ENCODE measurements at places on chromosomes 6 and 20.

GRCh38 chr20:31602779-31603441 lies 2.2 kb upstream of the ID1 start:
- peak; percentile 74 for DNase-seq

GRCh38 chr6:156791320-156791850 lies 14.2 kb downstream of the ARID1B start:
- peak; percentile 27 for DNase-seq

DNA sequence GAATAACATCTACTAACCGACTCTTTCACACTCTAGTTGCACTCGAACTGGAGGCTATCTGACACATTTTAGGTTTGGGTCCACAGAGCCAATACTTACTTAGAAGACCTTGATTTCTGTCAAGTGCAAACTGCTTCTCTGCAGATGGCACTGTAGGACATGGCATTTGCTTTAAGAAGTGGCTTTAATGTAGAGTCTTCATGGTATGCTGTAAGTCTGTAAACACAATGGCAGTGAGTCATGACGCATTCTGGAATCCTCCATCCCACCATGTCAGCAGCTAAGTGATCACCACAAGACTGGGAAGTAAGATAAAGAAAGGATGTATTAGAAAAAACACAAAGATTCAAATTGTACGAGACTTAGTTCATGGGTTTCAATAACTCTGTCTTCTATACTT lies 377.0 kb upstream of the NOX3 start:
- no peak for DNase-seq

GRCh38 chr6:169959136-169960002 lies 207.9 kb downstream of the ERMARD start:
- DNase-seq: no peak

GRCh38 chr20:31849306-31849930 lies 4.0 kb upstream of the FOXS1 start:
- DNase-seq: no peak

DNA sequence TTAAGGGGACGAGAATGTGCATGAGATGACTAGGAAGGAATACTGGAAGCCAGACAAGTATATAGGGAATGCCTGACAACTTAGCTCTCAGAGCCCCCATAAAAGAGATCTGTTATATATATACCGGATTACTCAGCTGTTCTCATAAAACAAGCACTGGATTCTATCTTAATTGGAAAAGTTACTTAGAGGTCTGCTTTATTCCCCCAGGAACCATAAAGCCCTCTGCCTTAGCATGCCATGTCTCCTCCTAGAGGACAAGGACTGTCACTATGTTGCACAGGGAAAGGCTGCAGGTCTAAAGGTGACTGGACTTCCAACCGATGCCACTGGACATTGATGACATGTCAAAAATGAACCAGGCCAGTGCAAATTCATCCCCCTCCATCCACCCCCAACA lies 6.4 kb downstream of the EXOC2 start:
- DNase-seq: no peak

DNA sequence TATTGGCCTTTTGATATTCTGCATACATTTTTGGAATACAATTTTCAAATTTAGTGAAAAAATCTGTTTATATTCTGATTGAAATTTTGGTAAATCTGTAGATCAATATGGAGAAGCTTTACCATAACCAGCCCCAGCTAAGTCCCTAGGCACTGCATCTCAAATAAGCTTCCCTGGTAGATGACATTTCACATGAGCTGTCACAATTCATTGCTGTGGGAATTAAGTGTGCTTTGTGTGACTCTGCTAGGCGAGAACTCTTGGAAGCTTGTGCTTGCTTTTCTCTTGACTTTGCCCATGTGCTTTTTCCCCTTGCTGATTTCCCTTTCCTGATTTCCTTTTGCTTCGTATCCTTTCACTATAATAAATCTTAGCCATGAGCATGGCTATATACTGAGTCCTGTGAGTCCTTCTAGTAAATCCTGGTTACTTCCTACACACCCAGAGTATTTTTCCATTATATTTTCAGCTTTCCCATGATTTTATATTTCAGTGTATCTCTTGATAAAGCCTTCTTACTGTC lies 166.5 kb upstream of the MMS22L start:
- no peak for DNase-seq

- DNase-seq: no peak
Observed at GRCh38 chr6:117795234-117795633, 111.8 kb upstream of the SLC35F1 start.

- no peak for DNase-seq
Observed at GRCh38 chr20:19981031-19981451, 36.1 kb upstream of the NAA20 start.

- no peak for DNase-seq
Observed at GRCh38 chr6:27669624-27670301, 196.9 kb upstream of the ZNF184 start.

DNA sequence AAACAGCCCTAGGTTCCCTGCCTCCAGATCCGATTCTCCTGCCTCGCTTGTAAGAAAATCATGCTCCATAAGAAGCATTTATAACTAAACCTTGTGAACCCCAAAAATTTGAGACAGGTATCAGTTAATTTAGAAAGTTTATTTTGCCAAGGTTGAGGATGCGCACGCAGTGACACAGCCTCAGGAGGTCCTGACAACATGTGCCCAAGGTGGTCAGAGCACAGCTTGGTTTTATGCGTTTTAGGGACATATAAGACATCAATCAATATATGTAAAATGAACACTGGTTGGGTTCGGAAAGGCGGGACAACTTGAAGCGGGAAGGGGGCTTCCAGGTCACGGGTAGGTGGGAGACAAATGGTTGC lies 2.1 kb downstream of the ACOT13 start:
- DNase-seq: no peak

DNA sequence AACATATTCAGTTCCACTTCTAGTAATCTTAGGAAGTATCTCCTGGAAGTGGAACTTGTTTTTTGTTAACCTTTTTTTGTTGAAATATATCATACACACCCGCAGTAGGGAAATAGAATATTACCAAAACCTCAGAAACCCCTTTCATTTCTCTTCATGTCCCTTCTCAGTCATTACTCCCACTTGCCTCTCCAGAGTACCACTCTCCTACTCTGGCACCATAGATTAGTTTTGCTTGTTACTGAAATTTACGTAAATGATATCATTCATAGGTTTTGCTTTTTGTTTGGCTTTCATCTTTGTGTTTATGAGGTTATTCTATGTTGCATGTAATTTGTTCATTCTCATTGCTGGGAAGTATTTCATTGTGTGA lies 52.8 kb downstream of the ZFAND3 start:
- no peak for DNase-seq

- no peak for DNase-seq
Observed at GRCh38 chr20:17128206-17128605, 98.6 kb upstream of the PCSK2 start.

DNA sequence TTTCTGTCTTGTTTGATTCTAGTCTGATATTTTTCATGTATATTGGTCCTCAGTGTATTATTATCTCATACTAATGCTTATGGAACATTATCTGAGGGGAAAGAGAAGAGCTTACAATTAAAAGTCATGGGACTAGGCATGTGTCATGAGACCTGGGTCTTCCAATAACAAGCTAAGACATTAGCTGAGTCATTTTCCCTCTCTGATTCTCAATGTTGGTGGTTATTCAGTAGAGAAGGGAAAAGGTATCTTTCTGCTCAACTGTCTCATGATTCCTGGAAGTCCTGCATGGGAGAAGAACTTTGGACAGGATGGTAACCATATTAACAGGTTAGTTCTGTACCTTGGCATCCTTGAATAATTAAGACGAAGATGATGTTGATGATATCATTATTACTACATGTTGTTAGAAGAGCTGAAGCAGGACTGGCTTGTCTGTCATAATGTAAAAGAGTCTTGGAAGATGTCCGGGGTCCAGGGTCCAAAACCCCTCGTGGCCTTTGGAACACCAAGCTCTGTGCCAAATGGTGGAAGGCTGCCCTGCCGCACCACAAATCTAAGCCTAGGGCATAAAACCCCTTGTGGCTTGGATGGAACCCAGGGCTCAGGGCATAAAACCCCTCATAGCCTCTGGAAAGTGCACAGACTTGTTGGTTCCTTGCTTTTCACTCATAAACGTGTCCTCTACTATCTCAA lies 19.1 kb downstream of the TRIM38 start:
- DNase-seq: no peak

GRCh38 chr20:49559411-49560081 lies 8.4 kb downstream of the PTGIS start:
- DNase-seq: no peak

DNA sequence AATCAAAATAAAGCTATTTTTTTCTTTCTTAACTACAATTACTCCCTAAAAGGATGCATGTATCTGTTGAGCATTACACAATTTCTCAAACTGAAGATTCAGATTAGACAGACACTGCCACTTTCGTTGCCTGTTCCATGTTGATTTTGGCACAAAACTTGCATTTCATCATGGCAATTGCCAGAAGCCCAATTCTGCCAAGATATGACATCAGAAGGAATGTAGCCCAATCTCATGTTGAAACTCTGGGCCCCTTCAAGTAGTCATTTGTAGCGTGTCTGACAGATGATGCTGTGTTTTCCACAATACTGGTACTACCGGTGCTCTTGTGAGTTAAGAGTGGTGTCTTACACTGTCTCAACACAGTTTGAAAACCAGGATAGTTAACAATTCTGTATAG lies 705.4 kb downstream of the PTPRT start:
- no peak for DNase-seq

DNA sequence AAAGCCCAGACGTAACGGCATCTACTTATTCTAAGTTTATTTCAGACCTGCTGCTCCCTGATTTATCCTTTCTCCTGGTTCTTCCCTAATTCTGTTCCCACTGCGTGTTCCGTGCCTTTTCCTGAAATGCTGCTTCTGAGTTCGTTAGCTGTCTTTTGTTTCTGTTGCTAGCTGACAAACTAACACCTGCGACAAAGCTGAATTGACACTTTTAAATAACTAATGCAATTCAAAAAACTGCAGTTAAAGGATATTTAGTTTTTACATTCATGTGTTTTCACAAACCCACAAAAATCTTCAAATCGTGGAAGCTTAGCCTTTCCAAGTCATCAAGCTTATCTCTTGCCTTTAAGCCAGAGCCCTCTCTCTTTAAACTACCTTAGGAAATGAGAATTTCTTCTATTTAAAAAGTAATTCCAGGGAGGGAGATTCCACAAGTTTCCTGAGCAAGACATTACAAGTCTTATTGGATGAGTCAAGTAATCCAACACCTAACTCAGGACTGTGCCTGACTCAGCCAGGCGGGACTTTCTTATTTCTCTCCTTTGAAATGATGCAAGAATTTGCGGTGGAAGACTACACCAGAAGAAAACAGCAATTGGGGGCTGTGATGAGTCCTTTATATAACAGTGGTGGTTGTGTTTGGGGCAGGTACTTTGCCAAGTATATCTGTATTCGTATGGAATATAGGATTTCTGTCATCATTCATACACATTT lies 6.3 kb downstream of the ADTRP start:
- DNase-seq: no peak

DNA sequence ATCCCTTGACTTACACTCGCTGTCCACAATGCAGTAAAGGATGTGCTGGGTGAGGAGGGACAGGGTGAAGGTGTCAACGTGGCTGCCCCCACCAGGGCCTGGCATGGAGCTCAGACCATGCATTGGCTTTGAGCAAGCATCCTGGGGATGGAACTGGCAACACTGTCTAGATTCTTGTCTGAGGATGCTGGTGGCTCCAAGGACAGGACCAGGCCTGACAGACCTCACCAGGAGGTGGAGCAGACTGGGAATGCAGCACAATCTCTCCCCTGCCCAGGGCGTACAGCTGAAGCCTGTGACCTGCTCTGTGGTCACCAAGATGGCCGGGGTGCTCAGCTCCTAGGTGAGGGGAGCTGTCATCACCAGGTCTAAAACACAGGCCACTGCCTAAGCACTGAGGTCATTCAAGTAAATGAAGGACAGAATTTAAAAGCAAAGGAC lies 50.9 kb downstream of the MYH7B start:
- DNase-seq: no peak

GRCh38 chr6:37557645-37558114 lies 58.0 kb upstream of the CCDC167 start:
- DNase-seq: no peak

DNA sequence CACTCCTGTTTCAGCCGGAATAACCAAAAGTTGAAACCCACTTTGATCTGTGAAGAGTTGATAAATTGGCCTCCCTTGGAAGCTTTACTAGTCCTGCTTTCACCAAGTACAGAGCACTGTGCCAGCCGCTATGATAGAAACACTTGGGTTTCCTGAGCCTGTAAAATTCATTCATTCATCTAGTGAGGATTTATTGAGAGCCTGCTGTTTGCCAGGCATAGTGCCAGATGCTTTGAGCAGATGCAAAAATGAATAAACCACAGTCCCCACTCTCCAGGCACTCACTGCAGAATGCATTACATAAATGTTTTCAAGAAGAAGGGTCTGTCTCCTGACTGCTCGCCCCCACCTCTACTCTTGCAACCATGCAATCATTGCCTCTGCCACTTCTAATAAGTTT lies 25.3 kb upstream of the TMEM217 start:
- DNase-seq: no peak

Measured in activated naive CD4-positive, alpha-beta T cell treated with anti-CD3 and anti-CD28 coated beads, Interleukin-2, amount 50 U/mL, for 72 hours (primary cell).